ENCODE measurements at places on chromosomes 12 and 14.

GRCh38 chr12:121918679-121919038 lies 267 bp downstream of the CFAP251 start:
- no peak for DNase-seq

- no peak for DNase-seq
Measured at GRCh38 chr14:35965400-35965799, 139.3 kb downstream of the BRMS1L start.

DNA sequence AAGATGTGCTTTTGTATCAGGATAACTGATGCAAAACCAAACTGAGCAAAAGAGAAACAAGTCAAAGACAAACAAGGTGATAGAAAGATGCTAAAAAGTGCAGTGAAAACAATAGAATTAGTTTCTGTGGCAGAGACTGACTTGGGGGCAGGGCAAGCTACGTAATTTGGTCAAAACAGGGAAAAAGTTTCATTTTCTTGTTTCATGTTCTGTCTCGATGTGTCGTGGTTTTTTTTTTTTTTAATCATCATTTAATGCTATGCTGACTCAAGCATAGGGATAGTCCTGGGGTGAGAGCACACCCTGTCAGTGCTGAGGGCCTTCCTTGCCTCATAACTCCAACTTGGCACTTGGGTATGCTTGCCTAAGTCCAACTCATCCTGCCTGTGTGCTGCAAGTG lies 144.1 kb upstream of the PTPRQ start:
- DNase-seq: no peak

GRCh38 chr12:11805043-11805442 lies 155.6 kb downstream of the ETV6 start:
- no peak for DNase-seq
